A172 (cell line): ENCODE measurements at places on chromosomes 2 and 18. TPM values are rescaled to one million over a fixed set of nuclear protein-coding genes. Genes with fewer than 3 reads are reported as not detected.

The EN1 gene
- 1.0 and 2.0 TPM in 2 replicates for total RNA-seq

The ONECUT2 gene
- 0.36 and 0.71 TPM in 2 replicates for total RNA-seq

The SLC9A2 gene
- 0.77 and 1.2 TPM in 2 replicates for total RNA-seq

The SLC4A5 gene
- 0.07 TPM in 1 of 2 replicates, not detected in the other for total RNA-seq

The SAG gene
- not detected in 2 replicates for total RNA-seq

The ANKRD53 gene
- not detected in 2 replicates for total RNA-seq

The DPYSL5 gene
- 8.4 and 9.1 TPM in 2 replicates for total RNA-seq

The LTBP1 gene
- 12.1 and 14.0 TPM in 2 replicates for total RNA-seq

The TOGARAM2 gene
- 0.69 and 1.9 TPM in 2 replicates for total RNA-seq

The CHRNG gene
- total RNA-seq, result not detected in 2 replicates

The CENPO gene
- 47.1 and 54.0 TPM in 2 replicates for total RNA-seq

The GREB1L gene
- total RNA-seq, result 3.5 and 4.0 TPM in 2 replicates

The MYL12A gene
- total RNA-seq, result 1,577 and 1,578 TPM in 2 replicates
